ENCODE measurements at places on chromosomes 1 and 21.

GRCh38 chr1:157517016-157517415 is 35.3 kb downstream of the FCRL5 start:
- DNase-seq: no peak

DNA sequence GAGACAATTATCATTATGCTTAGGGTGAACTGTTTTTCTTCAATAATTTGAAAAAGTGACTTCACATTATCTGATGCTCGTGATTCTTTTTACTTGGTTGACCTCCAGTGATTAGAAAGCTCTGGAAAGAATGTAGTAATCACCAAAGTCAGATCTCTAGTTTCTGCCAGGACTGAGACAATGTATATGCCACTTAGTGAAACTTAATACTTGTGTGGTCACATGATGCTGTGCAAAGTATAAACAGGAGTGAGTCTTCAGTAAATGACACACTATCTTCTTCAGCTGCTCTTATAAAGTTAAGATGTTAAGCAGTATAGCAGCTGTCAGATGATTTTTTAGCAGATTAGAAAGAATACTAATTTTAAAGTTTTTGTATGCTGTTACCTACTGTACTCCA is 17.2 kb downstream of the VCAM1 start:
- DNase-seq: no peak

- DNase-seq: no peak
Measured at GRCh38 chr1:153617663-153618062, 1.5 kb upstream of the S100A14 start.

DNA sequence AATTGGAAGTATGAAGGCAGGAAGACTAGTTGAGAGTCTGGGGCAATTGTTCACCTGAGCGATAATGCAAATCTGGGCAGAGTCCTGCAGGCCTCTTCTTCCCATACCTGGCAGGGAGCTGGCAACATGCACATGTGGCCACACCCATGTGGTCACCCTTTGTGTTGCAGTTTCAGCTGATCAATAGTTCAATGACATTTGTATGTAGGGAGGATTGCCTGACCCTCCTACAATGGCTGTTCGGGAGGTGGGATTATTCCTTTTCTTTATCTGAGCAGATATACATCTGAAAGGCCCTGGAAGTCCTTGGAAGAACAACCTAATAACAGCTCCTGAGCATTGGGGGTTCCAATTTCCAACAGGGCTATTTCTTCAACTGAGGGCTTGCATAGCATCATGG is 15.2 kb upstream of the TRIM45 start:
- DNase-seq: no peak

GRCh38 chr1:45994423-45994822 is 138.0 kb downstream of the PIK3R3 start:
- DNase-seq: no peak

- DNase-seq: no peak
Measured at GRCh38 chr1:216368249-216368648, 55.0 kb downstream of the USH2A start.

DNA sequence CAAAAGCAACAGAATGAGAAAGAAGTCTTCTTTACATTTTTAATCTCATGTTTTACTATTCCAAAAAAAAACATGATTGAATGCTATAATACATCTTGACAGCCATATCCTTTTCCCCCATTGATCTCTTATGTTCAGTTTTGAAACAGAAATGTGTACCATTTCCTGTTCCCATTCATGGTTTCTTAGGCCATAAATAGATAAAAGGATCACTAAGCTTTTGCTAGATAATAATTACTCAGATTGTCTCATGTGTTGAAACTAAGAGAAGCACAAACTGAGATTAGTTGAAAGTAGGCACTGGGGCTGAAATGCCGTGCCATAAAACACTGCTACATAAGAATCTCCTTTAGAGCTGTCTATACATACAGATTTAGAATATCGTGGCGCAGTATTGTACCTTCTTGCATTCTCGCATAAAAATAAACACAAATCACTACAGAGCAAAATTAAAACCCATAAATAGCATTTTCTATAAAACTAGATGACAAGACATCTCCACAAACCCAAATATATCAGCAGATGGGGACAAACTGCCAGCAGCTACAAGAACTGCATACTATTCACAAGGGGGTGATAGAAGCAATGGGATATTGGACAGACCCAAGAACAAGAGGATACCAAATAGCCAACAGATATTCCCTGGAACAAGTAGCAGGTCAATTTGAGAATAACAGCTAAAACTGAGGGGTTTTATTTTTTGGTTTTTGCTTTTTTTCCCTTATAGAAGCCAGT is 405.3 kb upstream of the PRMT6 start:
- DNase-seq: no peak

GRCh38 chr1:209172286-209172685 is 411.2 kb upstream of the CAMK1G start:
- no peak for DNase-seq

- no peak for DNase-seq
Measured at GRCh38 chr1:93717640-93718039, 36.0 kb upstream of the BCAR3 start.

- no peak for DNase-seq
Measured at GRCh38 chr1:43711524-43712386, 4.4 kb downstream of the ST3GAL3 start.

DNA sequence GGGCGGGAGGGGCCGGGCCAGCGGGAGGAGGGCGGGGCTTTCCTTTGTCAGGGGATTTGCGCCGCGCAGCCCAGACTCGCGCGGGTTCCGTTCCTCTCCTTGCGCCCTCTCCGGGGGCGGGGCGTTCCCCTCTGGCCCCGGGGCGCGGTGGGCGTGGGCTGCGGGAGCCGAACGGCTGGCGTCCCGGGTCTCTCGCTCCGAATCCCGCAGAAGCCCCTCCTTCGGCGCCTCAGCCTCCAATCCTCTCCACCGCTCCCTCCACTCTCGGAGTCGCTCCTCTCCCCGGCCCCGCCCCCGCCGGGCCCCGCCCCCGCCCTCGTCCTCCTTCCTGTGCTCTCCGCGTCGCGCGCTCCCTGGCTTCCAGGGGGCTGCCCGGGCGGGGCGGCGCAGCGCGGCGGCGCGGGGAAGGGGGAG is 82.8 kb upstream of the BMP8A start:
- peak; percentile 97 for DNase-seq

- DNase-seq: no peak
Measured at GRCh38 chr1:8632102-8632501, 185.3 kb downstream of the RERE start.
